ENCODE measurements at places on chromosomes 5 and 9.

- no peak for DNase-seq
These were observed 32.9 kb upstream of the PRDM12 start for GRCh38 chr9:130631331-130632080.

DNA sequence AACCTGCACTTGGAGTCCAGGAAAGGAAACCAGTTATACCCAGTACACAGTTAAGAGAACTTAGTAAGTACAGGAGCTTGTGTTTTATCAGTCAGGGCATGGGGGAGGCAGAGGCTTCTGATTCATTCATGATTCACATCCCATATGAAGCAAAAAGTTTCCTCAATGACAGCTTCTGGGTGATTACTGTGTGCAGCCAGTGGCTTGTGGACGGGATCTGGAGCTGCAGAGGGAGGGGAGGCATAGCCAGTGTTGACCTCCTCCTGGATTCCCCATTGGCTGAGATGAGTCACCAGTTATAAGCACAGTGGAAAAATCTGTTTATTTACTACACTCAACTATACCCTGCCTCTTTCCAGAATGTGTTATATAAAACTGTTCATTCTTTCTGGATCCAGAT lies 17.7 kb downstream of the IL31RA start:
- DNase-seq = no peak

DNA sequence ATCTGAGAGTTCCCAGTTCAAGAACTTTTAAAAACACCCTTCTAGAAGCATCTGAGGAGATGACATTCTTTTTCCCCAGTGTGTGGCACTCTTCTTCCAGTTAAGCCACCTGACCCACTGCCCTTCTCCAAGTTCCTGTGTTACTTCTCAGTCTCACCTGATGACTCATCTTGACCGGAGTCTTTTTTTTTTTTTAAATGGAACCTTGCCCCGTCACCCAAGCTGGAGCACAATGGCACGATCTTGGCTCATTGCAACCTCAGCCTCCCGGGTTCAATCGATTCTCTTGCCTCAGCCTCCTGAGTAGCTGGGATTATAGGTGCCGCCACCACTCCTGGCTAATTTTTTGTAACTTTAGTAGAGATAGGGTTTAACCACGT lies 224.1 kb upstream of the DAB2 start:
- DNase-seq = no peak

GRCh38 chr5:146645342-146645741 lies 129.4 kb upstream of the GPR151 start:
- no peak for DNase-seq

GRCh38 chr9:136759001-136759400 lies 958 bp upstream of the LCN8 start:
- no peak for DNase-seq

- DNase-seq = no peak
These were observed 18.3 kb upstream of the ANKHD1 start for GRCh38 chr5:140383300-140383699.

GRCh38 chr5:147704544-147704943 lies 78.0 kb downstream of the JAKMIP2 start:
- no peak for DNase-seq

DNA sequence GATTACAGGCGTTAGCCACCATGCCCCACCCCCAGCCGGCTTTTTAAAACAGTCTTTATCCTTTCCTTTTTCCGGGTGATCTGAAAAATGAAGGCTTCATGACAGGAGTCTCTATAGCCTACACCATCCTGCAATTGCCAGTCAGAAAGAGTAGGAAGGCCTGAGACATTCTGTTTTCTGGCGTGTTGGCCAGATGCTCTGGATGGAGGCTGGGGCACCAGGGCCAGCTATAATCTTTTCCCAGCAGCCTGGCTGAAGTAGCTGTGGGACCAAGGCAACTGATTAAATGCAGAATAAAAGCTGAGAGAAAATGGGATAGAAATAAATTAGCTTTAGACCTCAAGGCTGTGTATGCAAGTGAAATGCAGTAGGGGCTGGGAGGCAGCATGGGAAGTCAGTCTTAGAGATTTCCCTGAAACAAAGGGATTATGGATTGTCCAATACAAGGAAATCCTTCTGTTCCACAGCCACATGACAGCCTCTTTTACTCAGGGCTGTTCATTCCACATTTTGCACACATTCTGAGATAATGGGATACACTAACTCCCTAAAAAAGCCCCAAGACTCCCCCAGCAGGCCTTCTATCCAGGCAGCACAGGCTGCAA lies 116.0 kb upstream of the LRRTM2 start:
- DNase-seq = no peak

DNA sequence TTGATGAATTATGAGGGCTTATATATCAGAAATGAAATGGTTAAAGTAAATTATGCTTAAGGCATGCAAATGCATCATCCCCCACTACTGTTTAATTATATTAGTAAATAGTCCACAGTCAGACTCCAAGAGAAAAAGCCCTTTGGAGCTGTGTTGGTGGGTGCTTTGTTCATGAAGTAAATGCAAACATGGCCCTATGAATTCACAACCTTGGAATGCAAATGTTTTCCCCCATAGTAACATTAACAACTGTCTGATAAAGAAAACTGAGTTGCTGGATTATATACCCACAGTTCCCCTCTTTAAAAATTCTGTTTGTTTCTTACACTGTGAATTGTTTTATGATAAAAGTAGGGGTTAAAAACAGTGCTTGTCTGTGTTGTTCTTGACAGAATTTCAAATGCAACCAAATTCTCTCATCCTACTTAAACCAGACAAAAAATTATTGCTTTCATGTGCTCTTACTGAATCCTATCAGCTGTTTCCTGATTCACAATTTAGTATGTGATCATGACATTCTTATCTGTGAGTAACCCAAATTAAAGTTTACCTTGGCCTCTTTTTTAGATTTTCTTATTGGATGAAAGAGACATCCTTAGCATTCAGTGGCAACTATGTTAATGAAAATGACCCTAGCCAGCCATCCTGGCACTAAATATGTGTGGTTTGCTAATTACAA lies 48.5 kb upstream of the SNCAIP start:
- DNase-seq = no peak

GRCh38 chr5:159490507-159490906 lies 160.2 kb upstream of the IL12B start:
- DNase-seq = no peak

- no peak for DNase-seq
These were observed 77.4 kb downstream of the NREP start for GRCh38 chr5:111679611-111680010.

GRCh38 chr9:136527721-136528710 lies 17.8 kb downstream of the NOTCH1 start:
- no peak for DNase-seq

DNA sequence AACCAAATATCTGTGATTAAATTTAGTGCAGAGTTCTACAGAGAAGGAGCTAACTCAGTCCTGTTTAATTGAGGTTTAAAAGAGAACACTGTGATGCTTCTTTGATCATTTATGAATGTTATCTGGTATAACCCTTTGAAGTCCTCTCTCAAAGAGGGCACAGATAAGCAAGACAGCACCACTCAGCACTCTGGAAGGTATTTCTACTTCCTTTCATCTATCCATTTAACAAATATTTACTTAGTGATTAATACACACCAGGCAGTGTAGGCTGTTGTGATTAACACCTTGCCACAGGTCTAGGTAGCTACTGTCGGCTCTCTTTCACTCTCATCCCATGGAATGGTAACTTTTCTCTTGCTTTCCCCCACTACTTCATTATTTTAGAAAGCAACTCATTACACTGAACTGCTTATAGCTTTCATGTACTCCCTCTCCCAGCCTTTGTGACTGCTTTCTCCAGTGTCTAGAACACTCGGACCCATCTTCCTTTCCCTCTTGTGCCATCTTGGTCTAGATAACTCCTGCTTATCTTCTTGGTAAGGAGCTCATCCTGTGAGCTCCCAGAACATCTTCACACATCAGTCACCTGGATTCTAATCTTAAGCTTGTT lies 54.7 kb downstream of the GLDC start:
- DNase-seq = no peak

GRCh38 chr9:11319538-11319937 lies 706.7 kb upstream of the PTPRD start:
- DNase-seq = no peak

DNA sequence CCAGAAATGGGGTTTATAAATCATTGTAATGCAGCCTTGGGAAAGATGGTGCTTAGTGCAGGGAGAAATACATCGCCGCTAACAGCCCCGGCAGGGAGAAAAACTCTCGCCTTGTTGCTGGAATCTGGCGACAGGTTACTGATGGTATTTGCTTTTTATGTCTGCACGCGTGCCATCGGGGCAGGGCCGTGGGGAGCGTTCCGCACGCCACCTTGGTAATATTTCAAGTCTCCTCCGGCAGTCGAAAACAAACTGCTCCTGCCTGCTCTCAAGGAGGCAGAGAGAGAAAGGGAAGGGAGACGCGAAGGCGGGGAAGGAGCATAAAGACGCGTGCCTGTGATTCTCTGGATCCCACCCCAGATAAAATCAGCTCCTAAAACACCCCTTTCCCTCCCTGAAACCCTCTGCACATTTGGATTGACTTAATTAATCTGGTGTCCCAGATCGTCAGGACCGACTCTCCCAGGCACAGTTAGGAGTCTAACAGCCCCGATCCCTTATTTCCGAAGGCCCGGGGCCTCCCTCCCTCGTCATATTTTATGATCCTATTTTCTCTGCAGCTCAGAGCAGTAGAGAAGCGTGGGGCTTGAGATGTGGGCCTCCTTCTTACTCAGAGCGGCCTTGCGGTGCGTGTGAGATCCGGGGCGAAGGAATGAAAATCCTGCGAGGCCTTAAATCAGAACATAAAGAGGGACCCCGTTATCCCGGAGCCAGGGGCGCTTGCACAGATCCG lies 47.7 kb downstream of the CFAP77 start:
- DNase-seq = no peak

GRCh38 chr5:82334856-82335255 lies 56.7 kb upstream of the RPS23 start:
- no peak for DNase-seq

DNA sequence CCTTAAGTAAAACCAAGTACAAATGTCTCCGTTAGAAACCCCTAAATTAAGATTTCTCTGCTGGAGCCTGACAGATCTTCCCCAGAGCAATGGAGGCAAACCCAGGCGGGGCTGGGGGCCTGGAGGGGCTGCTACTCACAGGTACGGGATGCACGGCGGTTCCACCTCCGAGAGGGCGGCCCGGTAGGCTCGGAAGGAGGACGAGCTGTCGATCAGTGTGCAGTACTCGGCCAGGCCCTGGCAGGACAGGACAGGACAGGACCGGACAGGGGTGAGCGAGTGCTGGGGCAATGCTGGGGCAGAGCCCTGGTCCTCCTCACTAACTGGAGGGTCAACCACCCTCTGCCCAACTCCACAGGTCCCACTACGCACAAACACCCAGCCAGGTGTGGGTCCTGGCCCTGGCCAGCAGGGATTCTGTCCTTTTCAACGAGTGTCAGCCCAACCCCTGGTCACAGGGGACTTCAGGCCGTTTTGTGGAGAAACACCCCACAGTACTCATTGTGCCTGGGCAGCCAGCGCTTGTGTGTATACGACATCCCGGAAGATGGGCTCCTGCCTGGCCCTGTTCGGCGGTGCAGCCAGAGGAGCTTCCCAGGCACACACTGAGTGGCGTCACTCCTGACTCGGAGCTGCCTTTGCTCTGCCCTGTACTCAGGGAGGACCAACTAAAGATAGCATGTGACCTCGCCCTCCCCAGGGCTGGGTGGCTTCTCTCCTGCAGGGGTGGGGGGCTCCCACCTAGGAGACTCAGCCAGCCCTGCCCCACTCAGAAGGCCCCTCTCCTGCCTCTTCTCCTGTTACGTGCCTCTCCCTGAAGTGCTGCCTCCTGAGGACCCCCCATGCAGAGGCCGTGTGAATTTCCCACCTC lies 37.4 kb downstream of the PRRT1B start:
- DNase-seq = no peak

DNA sequence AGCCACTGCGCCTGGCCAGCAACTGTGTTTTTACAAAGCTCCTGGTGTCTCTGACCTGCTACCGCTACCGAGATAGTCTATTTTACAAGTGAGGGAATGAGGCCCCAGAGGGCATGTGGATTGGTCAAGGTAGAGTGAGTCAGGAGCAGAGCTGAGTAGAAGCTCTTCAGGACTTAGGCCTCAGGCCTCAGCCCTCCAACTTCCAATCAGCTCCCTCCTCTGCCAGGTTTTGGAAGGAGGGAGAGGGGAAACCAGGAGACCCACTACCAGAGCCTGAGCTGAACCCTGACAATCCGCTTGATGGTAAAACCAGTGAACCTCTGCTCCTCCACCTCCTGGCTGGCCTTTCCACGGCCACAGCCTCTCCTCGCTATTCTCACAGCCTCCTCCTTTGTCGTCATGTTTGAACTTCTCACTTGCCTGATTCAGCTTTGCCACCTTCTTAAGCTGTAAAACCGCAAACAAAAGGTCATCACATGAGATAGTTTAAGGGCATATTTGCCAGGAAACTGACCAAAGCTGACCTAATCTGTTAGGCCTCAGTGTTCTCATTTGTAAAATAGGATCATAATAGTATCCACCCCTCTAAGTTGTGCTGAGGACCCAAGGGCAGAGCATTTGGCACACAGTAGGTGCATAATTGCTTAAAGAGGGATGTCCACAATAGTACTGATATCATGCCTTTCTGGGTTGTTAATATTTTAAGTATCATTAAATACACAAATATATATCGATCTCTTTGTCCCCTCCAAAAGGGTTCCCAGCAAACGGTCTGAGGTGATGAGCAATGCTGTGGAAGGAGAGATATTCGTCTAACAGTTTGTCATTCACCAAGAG lies 1.7 kb downstream of the TRAF1 start:
- DNase-seq = no peak

GRCh38 chr5:123559434-123559775 lies 47.4 kb downstream of the CSNK1G3 start:
- DNase-seq = no peak

GRCh38 chr9:111828193-111828592 lies 33.5 kb upstream of the SHOC1 start:
- no peak for DNase-seq

- no peak for DNase-seq
These were observed 6.1 kb upstream of the COL5A1 start for GRCh38 chr9:134635351-134636148.

- DNase-seq = no peak
These were observed 28.5 kb downstream of the AOPEP start for GRCh38 chr9:94754976-94755475.

- DNase-seq = no peak
These were observed 138.8 kb upstream of the CD180 start for GRCh38 chr5:67335426-67335825.

- no peak for DNase-seq
These were observed 96.6 kb downstream of the ISL1 start for GRCh38 chr5:51479840-51480239.

All from activated T-helper 1 cell treated with anti-CD3 and anti-CD28 coated beads, Interleukin-12 subunit alpha, Interleukin-12 subunit beta, Interleukin-2, Interleukin-4 antibody, amounts not matched to agents 30 ng/mL and 10 ng/mL and 1 ng/mL, durations not matched to agents 14 hours and 24 hours and 36 hours (primary cell).